ENCODE measurements at places on chromosomes 11 and 22.

- no peak for DNase-seq
Observed at GRCh38 chr11:44601471-44602370, 36.3 kb downstream of the CD82 start.

- DNase-seq: no peak
Observed at GRCh38 chr11:17014833-17015626, 816 bp upstream of the PLEKHA7 start.

DNA sequence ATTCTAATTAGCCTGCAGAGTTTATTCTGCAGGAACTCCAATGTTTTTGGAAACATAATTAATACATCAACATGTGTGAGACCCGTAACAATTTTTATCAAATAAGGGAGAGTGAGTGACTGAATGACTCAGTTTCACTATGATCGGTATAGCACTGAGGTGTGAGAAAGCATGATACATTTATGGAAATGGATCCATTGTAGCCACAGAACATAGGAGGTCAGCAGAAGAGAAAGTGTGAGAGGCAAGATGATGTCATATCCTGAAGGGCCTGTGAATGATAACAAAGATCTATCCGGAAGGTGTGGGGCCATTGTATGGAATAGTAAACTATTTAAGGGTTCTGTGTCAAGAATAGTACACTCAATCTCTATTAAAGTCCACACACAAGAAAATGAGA lies 1406.1 kb upstream of the TENM4 start:
- no peak for DNase-seq

GRCh38 chr11:14413307-14414069 lies 54.5 kb upstream of the RRAS2 start:
- peak; percentile 46 for DNase-seq

GRCh38 chr22:46193898-46194310 lies 43.6 kb downstream of the PPARA start:
- DNase-seq: no peak

DNA sequence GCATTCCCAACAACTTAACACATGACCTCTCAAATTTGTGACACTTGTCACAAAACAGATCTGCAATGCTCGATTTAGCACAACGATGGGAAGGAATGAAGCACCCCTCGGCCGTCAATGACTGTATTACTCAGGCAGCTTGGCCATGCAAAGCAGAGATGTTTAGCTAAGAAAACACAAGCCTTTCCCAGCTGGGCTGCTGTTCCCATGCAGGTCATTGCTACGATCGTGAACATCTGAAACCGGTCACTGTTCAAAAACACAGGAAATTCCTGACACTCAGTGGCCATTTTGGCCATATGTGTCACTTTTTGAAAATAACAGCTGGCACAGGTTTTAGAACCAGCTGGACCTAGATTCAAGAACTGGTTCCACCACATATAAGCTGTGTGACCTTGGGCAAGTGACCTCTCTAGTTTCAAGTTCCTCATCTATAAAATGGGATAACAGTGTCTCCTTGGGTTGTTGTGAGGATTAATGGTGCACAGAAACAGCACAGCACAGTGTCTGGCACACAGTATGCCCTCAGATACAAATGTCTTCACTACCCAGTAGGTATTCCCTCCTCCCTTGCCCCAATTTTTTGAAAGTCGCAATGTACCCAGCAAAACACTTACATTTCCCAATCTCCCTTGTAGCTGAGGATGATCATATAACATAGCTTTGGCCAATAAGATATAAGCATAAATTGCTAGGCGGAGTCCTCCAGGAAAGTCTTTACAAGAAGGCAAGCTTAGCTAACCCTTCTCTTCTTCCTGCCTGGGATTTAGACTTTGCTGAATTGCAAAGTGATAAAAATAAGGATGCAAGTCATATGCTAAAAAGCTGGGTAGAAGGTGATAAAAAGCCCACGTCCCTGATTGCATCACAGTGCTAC lies 93.1 kb downstream of the C11orf58 start:
- no peak for DNase-seq

DNA sequence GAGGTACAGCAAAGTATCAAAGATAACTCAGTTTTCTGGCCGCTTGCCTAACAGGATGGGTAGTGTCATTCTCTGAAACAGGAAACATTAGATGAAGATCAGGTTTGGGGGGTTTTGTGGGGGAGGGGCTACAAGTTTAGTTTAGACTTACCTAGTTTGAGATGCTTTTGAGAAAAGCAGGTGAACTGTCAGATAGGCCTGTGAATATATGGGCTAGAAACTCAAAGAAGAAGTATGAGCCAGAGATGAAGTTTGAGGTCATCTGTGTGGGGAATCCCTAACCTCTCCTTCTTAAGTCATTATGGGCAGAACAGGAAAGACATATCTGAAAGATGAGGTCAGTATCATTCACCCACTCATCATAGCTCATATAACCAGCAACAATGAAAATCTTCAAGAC lies 11.9 kb downstream of the HOATZ start:
- DNase-seq: peak; percentile 18

DNA sequence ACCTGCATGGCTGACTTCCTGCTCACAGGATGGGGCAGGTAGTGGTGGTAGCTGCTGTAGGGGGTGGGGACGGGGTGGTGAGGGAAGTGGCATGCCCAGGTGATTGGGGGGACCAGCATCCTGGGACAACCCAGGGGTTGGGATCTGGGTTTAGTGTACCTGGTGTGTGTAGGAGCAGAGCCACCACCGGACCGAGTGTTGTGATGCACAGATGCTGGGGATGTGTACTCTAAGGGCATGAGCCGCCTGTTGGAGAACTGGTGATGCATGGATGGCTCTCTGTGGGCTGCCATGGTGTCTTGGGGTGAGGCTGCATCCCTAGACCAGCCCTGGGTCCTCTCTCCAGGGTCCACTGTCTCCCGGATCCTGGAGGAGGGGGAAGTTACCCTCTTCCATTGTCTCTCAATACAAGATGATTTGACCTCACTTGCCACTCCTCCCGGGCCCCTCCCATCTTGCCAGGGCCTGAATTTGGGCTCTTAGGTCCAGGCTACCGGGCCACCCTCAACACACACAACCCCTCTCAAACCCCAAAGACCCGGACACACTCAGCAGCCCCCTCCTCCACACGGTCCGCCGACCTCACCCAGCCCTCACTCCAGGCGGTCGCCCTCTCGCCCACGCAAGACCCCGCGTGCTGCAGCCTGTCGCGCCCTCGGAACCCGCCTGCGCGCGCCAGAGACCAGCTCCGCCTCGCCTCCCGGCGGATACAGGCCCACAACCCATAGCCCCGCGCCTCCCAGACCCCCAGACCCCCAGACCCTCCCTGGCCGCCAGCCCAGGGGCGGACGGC lies 619 bp downstream of the LRRC75B start:
- no peak for DNase-seq

- no peak for DNase-seq
Observed at GRCh38 chr11:13009921-13010748, 1.0 kb downstream of the RASSF10 start.

DNA sequence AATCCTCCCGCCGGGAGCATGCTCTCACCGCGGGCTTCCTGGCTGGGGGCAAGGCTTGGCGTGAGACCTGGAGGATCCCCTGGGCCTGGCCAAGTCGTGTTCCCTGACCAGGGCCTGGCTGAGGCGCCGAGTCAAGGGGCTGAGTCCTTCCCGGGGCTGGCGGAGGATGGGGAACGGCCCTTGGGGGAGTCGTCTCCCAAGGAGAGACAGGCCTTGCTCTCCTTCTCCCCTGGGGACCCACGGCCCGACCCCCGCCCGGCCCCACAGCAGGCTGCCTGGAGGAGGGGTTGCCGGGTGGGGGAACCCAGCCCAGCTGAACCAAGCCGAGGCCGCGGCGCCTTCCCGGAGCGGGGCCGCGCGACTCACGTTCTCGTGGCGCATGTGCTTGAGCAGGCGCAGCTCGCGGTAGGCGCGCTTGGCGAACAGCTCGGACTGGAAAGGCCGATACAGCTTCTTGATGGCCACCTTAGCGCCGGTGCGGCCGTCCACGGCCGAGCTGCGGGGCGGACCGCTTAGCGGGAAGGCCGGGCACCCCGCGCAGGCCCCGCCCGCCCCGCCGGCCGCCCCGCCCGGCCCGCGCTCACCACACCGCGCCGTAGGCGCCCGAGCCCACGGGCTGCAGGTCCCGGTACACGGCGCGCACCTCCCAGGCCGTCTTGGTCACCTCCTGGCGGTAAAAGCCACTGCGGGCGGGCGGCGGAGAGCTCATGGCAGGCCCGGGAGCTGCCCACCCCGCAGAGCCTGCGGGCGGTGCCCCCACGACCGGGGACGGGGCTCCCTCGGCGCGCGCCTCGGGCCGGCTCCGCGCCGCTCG lies 475 bp downstream of the MAPK12 start:
- DNase-seq: no peak

- DNase-seq: no peak
Observed at GRCh38 chr11:88424881-88425280, 87.3 kb upstream of the CTSC start.

- no peak for DNase-seq
Observed at GRCh38 chr11:67349457-67349856, 3.9 kb downstream of the POLD4 start.
